IPS DF 19.7 (cell line): ENCODE measurements at places on chromosomes 11 and 22.

DNA sequence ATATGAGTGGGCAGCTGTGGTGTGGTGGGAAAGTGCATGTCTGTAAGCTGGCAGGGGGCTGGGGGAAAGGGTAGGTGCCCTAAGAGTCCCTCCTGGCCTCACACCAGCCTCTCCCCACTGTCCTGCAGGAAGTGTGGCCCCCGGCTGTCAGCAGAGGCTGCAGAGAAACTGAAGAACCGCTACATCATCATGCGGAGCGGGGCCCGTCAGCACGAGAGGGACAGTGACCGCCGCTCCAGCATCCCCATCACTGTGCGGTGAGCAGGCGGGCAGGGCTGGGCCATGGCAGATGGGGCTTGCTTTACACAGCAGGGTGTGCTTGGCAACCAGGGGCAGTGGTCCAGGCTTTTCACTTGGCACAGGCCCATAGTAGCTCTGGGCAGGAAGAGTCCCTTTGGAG lies 19.8 kb downstream of the MCM5 start:
- no peak for DNase-seq

- no peak for DNase-seq
These were observed 7.5 kb upstream of the SLC2A11 start for GRCh38 chr22:23850136-23850611.

DNA sequence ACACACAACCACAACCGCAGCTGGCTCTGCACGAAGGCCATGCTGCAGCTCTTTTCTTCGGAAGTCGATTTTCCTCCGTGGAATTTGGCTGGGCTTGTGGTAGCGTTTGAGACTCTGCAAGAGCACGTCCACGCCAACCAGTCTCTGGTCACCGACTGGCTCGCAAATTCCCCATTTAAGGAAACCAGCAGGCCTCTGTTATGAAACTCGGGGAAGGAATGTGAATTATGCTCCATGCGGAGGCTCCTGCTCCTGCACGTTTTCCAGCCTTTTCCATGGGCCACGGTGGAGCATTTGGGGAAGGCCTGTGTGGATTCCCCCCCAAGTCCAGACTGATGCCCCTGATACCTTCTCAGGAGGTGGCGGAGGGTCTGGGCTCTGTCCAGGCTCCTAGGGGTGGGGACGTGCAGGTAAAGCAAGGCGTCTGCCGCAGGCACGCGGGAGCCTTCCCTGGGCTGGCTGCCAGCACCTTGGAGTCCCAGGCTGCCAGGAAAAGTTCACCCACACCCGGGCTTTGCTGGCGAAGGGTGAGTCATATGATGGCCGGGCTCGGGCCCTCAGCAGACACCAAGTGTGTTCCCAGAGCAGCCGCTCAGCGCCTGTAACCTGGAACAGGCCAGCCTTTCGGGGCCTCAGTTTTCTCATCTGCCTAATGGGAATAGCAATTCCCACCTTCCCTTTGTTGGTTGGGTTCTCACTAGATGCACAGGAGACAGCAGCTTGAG lies 41.9 kb downstream of the LRP5 start:
- DNase-seq, result no peak

DNA sequence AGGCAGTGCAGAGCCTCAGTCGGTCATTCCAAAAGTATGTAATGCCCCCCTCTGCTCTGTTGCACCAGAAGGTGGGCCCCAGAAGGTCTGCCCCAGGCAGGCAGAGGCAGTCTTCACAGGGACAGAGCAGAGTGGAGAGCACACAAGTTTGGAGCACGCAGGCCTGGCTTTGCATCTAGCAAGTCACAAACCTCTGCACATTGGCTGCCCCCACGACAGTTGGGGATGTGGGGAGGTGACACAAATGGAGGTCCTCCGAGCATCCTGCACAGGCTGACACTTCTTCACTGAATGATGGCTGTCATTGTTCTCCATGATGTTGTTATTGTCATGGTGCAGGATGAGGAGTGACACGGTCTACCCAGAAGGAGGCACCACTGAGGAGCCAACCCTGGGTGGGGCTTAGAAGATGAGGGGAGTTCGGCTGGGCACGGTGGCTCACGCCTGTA lies 11.9 kb downstream of the TOM1 start:
- DNase-seq, result no peak

- DNase-seq, result no peak
These were observed 1291.0 kb downstream of the LRRC4C start for GRCh38 chr11:40168414-40168813.

DNA sequence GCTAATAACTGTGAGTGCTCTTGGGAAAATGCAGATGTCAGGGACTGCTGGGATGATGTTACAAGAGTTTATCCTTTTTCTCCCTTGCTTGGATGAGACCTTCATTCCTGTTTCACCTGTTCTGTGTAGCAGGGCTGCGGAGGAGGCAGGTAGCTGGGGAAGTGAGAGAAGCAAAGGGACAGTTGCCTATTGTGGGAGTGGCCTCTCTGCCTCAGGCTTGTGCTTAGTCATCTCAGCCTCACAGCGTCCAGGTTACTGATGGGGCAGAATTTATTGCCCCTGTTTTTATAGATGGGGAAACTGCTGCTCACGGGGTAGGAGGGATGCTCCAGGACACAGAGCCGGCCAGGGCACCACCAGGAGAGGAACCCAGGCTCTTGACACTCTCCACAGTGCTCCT lies 1.7 kb downstream of the STX3 start:
- no peak for DNase-seq

GRCh38 chr11:68617925-68618809 lies 66.2 kb upstream of the GAL start:
- DNase-seq, result no peak

DNA sequence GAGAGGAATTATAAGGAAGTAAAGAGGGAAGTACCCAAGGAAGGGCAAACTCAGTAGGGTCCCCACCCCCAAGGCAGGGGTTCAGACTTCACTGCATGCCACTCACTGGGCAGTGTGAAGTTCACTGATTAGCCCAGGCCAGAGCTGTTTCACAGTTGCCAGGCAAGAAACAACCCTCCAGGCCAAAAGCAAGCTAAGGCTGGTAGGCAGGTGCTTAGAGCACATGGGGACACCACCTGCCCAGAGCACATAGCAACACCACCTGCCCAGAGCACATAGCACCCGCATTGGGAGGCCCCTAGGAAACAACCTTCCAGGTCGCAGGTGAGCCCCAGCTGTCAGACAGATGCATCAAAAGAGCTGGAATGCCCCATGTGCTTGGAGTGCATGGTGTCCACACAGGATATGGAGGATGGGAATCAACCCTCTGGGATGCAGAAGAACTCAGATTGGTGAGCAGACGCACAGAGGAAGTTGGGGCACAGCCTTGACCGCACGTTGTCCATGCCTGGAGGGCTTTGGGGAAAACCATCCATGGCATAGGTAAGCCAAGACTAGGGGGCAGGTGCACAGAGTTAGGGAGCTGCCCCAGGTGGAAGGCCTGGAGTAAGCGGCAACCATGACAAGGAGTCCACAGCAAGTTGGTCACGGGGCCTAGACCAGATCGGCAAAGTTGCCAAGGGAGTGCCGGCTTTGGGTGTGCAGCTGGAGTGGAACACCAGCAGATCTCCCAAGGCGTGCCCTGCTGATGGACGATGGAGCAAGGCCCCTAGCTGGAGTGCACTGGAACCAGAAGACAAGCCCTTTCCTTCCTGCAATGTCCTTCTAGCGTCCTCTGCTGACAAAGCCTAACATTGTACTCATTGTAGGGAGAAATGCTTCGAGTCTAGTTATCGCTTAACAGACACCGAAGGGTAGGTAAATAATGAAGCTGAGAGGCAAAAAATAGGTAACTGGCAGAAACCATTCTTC lies 7.8 kb upstream of the TMEM216 start:
- no peak for DNase-seq

DNA sequence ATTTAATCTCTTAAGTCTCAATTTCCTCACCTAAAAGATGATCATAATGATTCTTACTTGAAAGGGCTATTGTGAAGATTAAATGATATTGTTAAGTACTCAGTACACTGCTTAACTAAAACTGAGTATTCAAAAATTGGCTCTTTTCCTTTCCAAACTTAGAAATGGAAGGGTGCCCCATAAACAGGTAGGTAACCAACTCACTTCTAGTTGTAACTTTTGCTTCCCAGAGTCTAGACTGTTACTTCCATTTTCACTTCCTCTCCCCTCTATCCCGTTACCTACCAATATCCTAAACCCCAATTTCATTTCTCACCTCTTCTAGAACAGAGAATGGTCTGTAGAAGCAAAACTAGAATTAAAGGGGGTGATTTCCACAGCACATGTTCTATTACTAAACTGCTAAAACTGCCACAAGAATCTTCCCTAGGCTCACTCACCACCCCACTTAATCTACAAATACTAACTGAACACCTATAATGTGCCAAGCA lies 50.0 kb downstream of the RRAS2 start:
- no peak for DNase-seq

DNA sequence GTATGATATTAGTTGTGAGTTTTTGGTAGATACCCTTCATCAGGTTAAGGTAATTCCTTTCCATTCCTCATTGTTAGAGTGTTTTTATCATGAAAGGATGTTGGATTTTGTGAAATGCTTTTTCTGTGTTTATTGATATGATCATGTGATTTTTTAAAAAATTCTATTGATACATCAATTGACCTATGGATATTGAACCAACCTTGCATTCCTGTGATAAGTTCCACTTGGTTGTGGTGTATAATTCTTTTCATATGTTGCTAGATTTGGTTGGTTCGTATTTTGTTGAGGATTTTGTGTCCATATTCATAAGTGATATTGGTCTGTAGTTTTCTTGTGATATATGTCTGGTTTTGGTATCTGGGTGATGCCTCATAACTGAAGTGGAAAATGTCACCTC lies 6.7 kb downstream of the ANKRD13D start:
- no peak for DNase-seq

- no peak for DNase-seq
These were observed 273.2 kb downstream of the DCDC1 start for GRCh38 chr11:31096191-31096805.

DNA sequence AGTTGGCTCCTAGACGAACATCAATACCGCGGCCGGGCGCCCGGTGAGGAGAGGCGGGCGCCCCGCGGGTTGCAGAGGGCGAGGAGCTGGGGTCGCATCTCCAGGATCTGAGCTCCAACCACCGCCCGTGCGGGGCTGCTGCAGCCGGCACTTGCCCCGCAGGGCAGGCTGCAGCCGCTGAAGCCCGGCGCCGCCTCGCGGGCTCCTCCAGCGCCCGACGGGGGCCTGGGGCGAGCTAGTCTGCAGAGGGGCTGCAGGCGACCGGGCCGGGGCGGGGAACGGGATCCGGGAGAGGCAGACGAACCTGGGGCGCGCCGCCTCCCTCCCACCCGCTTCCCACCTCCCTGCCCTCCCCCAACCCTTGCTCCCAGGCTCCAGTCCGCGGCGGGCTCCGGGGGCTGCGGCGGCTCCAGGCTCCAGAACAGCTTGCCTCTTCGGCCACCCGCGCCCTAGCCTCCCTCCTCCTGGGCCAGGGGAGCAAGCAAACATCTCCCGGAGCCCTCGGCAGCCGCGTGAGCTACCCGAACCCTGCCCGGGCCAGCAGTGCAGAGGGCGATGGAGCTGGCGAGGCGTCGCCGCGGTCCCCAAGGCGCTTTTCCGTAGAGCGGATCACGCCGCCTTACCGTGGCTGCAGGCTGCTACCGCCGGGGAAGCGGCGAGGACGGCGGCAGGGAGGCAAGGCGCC lies 802 bp downstream of the TENM4 start:
- DNase-seq, result no peak

- DNase-seq, result no peak
These were observed 988 bp downstream of the TNRC6B start for GRCh38 chr22:40178417-40179409.

GRCh38 chr11:109512680-109513079 lies 90.7 kb downstream of the C11orf87 start:
- no peak for DNase-seq

- DNase-seq, result no peak
These were observed 19.1 kb downstream of the CD44 start for GRCh38 chr11:35157814-35158700.

DNA sequence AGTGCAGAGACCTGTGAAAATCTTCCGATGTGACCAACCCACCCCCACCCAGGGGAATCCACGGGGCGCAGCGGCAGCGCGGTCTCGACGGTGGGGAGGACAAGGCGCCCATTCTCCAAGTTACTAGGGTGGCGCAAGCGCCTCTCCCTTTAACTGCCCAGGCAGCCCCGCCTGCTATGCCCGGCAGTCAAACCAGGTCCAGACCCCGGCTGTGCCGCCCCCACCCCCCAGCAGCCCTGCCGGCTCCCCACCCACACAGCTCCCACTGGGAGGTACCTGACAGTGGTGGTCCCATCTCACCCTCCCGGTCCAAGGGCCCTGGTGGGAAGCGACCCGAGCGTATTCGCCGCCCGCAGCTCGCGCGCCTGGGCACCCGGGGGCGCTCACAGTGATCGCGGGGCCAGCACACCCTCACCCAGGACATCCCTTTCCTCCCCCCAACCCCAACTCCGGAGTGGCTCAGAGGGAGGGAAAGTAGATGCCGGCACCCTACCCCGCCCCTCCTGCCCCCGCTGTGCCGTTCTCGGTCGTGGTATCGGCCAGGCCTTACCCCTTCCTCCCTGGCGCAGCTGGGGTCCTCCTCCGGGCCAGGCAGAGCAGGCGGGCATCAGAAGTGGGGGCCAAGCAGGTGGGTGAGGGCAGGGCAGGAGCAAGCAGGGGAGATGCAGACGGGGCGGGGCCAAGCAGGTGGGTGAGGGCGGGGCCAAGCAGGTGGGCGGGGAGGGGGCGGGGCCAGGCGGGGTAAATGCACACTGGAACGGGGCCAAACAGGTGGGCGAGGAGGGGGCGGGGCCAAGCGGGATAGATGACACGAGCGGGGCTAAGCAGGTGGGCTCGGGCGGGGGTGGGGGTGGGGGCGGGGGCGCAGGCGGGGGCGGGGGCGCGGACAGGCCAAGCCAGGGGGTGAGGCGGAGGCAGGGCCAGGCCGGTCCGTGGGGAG lies at the start of gene TRPM5:
TSS of gene TRPM5 (minus strand) at position 634 of the 940 bp plus-strand sequence. CDS start 21,478 bp downstream, outside the sequence.
- DNase-seq, result no peak

- DNase-seq, result no peak
These were observed 30.7 kb downstream of the SCUBE2 start for GRCh38 chr11:9060700-9061111.

DNA sequence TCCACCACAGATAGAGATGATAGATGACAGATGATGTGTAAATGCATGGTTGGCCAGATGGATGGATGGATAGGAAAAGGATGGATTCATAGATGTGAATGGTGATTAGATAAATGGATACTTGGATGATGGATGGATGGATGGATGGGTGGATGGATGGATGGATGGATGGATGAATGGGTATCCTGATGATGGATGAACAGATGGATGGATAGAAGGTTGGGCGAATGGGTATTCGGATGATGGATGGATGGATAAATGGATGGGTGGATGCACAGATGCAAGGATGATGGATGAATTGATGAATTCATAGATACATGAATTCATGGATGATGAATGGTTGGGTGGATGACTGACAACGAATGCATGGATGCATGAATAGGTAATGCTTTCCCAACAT lies 56.1 kb downstream of the CHST1 start:
- DNase-seq, result no peak

DNA sequence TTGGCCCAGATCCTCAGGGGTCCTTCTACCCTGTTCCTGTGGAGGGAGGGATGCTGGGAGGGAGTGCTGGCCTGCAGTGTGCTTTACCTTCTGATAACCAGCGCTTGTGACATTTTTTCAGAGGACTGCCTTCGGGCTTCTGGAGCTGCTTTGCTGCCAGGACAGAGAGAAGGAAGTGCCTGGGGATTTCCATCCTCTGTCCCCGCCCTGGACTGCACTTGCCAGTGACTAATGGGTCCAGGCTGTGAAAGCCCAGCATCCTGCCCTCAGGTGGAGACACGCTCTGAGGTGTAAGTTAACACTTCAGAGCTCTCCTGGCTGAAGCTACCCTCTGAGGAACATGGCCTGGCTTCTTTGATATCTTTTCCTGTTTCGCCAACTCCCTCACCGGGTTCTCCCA lies 158.7 kb upstream of the SYT13 start:
- no peak for DNase-seq
